Tracheal epithelial cell (primary cell): ENCODE measurements at places on chromosomes 16 and 17. TPM values are rescaled to one million over a fixed set of nuclear protein-coding genes. Genes with fewer than 3 reads are reported as not detected.

Gene LGALS9
- 0.96 TPM in 1 of 2 replicates, not detected in the other for total RNA-seq

Gene KRTAP2-1
- total RNA-seq, result not detected in 2 replicates

Gene PRSS33
- total RNA-seq, result not detected in 2 replicates

Gene KRTAP3-1
- not detected in 2 replicates for total RNA-seq

Gene KRT17
- 21,656 and 29,975 TPM in 2 replicates for total RNA-seq

Gene SEPHS2
- 7.2 and 10.0 TPM in 2 replicates for total RNA-seq

Gene USP6
- total RNA-seq, result not detected in 2 replicates

Gene HIGD1B
- not detected in 2 replicates for total RNA-seq

Gene FOXO3B
- 1.7 and 3.4 TPM in 2 replicates for total RNA-seq
